ENCODE measurements at places on chromosomes 6 and 20. TPM values are rescaled to one million over a fixed set of nuclear protein-coding genes. Genes with fewer than 3 reads are reported as not detected.
A peak's percentile ranks its signal among the peaks of the same experiment; 100 is the strongest.

NFKBIE gene
- 51.9 TPM for total RNA-seq

GRCh38 chr6:67558985-67559384, 1076.1 kb upstream of the ADGRB3 start:
- no peak for DNase-seq

- DNase-seq, result no peak
Observed at GRCh38 chr20:57282670-57283361, 16.4 kb upstream of the BMP7 start.

DNA sequence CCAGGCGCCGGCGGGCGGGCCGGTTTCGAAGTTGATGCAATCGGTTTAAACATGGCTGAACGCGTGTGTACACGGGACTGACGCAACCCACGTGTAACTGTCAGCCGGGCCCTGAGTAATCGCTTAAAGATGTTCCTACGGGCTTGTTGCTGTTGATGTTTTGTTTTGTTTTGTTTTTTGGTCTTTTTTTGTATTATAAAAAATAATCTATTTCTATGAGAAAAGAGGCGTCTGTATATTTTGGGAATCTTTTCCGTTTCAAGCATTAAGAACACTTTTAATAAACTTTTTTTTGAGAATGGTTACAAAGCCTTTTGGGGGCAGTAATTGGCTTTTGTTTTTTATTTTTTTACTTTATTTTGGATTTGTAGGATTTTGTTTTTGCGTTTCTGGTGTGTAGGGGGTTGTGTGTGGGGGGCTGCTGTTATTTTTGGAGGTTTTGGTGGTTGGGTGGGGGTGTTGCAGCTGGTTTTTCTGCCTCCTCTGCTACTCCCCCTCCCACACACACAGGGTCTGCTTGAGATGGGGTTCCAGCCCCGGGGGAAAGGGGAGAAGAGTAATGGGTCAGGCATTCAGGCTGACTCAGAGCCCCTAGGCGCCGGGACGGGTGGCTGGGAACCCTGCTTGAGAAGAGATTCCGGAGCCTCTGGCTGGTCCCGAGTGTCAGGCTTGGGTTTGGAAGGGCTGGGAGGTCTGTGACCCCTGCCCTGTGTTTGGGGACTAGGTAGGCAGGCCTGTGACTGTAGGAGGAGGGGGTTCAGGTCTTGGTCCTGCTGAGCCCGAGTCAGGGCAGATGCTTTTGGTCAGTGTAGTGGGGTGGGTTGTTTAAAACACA, 2.0 kb downstream of the CEBPB start:
- peak; percentile 96 for DNase-seq

Measured in M059J (cell line).